Hematopoietic multipotent progenitor cell treated with erythropoietin and hydrocortisone succinate and interleukin-3 and kit ligand, for 15 days (in vitro differentiated cells): ENCODE measurements at places on chromosomes 5 and 9.

DNA sequence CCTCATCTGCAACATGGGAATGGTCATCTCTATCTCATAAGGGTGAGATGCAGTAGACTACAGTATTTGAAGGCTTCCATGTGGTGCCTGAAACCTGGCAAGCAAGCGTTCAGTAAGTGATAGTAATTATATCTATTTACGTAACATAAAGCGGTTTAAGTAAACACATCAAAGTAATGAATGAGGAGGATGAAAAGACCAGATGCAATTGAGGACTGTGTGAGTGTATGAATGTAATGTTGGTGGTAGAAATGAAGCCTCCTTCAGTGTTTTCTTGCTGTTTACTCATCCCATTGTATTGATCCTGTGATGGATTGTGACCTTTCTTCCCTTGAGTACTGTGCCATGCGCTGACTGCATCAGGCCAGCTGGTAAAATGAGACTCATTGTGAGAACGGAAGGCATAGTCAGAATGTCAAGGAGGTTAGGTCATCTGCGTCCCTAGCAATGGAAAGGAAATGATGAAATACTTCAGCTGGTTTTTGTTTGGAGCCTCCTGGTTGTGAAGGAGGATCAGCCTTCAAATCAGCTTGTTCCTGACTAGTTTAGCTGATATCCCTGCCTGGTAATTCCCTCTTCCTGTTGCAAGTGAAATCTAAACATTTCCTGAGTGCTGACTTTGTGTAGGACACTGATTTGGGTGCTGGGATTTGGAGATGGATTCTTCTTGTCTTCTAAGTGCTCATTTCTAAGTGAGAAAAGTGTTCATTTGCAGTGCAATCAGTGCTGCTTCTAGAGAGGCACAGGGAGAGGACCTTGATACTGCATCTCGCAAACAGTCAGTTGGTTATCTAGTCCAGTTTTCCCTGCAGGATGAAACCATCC, 35.6 kb downstream of the TNFSF8 start:
- no peak for DNase-seq

- DNase-seq: no peak
These were observed 271.5 kb downstream of the ARRDC3 start for GRCh38 chr5:91111473-91112238.

GRCh38 chr5:22460189-22460588, 393.0 kb downstream of the CDH12 start:
- no peak for DNase-seq

- DNase-seq: no peak
These were observed 555.6 kb downstream of the PRR16 start for GRCh38 chr5:121019734-121020133.

GRCh38 chr9:116555556-116556155, 131.4 kb upstream of the TRIM32 start:
- no peak for DNase-seq

- DNase-seq: no peak
These were observed 565.5 kb upstream of the DMAC1 start for GRCh38 chr9:8365029-8365428.

- DNase-seq: peak; percentile 2
These were observed 3.3 kb downstream of the ASTN2 start for GRCh38 chr9:117411547-117411946.

DNA sequence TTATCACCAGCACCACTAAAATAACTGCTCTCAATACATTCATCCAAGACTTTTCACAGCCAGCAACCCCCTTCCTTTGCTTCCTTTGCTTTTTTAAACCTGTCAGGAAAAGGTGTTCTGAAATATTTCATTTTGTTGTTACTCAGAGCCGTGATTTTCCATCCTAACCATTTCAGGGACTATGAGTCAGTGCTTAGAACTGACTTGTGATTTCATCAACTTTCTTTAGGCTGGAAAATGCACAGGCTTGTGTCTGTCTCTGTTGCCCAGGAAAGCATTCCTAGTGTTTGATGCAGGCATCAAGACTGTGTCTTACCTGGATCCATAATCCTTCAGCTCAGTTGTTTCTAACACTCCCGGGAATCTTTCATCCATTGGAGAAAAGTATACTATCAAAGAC, 805.6 kb downstream of the BRINP1 start:
- DNase-seq: no peak

- DNase-seq: no peak
These were observed at the start of gene OR2V1 for GRCh38 chr5:181130832-181131496. TSS of gene OR2V1 (minus strand) at chr5:181131169. CDS start at chr5:181125304, 5,865 bp downstream.

GRCh38 chr9:117444501-117444900, 29.6 kb upstream of the ASTN2 start:
- DNase-seq: no peak

- DNase-seq: no peak
These were observed 1.0 kb downstream of the BASP1 start for GRCh38 chr5:17218353-17219005.

GRCh38 chr5:124596595-124597421, 149.6 kb downstream of the ZNF608 start:
- DNase-seq: no peak

- DNase-seq: no peak
These were observed 607.8 kb downstream of the PSAT1 start for GRCh38 chr9:78904686-78905085.

DNA sequence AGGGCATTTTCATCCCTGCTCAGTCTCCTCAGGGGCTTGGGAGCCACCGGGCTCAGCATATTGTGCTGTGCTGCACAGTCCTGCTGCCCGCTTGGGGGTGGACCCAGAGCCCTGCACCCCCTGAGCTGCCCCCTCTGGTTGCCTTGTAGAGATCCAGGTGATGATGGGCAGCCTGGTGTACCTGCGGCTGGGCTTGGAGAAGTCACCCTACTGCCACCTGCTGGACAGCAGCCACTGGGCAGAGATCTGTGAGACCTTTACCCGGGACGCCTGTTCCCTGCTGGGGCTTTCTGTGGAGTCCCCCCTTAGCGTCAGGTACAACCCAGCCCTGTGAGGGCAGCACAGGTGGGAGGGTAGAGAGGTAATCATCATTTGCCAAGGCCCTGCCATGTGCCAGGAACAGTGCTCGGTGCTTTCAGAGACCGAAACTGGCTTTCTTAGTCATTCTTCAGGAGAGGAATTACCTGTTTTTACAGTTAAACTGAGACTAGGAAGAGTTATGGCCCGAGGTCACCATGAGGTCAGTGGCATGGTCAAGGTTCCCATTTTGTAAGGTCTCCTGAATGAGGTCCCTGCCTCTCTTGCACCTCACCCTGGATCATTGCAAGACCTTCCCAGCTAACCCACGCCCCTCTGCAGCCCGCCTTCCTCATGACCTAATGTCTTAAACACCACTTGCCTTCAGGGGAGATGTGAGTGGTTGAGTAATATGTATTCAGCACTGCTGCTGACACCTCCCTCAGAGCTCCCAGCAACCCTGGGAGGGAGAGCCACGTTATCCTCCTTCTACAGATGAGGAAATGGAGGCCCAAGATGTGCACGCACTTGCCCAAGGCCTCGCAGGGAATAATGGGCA, 7.5 kb downstream of the NHP2 start:
- DNase-seq: peak; percentile 61

DNA sequence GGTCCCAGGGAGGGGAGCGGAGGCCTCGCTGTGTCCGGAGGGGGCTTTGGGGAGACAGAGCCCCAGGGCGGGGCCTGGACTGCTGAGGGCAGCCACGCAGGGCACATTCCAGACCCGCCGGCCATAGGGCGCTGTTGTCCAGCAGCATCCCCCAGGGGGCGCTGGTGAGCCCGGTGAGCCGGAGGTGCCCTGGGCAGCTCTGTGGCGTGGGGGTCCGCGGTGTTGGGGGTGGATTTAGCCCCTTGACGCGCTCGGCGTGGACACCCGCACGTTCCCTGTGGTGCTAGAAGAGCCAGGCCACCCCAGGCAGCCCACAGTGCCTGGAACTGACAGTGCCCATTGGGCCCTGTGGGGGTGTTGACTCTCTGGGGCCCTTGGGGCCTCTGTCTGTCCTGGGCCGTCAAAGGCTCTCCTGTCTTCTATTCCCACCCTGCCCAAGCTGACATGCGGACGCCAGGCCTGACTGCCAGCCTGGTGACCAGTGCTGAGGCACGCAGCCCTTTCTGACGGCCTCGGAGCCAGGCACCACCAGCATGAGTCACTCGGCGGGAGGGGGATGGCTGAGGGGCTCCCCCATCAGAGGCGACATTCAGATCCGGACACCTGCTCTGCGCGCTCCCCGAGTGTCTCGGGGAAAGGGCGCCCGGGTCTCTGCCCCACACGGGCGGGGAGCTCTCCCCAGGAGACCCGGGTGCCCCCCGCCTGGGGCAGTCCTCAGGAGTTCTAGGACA, 23.9 kb downstream of the TPPP start:
- peak; percentile 24 for DNase-seq

DNA sequence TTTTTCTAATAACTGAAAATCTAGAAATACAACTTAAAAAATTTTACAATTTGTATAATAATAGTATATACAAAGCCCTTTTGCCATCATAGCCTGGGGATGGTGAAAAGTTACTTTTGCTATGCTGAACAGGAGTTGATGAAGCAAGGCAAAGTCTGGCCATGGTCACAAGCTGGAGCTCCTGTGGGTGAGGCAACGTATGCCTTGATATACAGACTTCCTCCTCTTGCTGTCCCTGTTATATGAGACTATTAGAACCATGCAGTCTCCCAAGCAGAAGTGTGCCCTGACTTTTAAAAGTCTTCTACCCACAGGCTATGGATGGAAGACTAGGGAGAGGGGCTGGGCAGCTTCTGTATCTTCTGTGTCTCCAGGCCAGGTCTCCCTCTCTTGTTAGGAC, 15.7 kb downstream of the FAM151B start:
- no peak for DNase-seq

DNA sequence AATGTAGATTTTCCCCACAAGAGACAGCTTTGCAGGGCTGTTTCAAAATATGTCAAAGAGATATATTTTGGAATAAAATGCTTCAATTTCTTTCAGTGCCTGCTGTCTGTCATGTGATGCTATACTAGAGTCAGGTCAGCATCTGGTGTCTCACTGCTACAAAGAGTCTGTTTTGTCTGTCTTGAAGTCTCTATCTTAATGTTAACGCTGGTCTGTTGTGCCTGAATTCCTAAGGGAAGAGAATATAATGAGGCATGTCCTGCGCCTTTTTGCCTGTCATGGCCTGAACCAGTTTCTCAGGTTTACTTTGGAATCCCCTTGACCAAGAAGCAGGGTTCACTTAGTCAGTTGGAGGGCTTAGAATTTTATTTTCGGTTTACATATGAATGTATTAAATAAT, 176.4 kb downstream of the PDZD2 start:
- DNase-seq: no peak

GRCh38 chr9:70923961-70924360, 197.5 kb downstream of the TRPM3 start:
- DNase-seq: no peak

DNA sequence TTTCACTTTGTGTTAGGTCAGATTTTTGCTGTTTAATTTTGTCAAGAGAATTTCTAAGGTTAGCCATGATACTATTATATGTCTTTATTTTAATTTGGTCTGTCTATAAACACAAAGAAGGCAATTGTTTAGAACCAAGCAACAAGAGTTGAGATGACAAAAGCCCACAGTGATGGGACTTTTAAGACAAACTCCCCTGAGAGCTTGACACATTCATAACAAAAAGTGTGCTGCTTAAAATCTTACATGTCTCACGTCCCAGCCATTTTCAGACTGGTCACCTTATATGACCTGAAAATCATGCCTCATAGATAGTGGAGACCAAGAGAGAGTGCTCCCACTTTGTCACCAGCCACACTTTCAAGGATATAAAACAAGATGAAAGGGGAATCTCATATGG, 21.6 kb upstream of the NNT start:
- no peak for DNase-seq

- DNase-seq: no peak
These were observed 22.0 kb downstream of the SREK1IP1 start for GRCh38 chr5:64746446-64746845.

- DNase-seq: no peak
These were observed 284.5 kb downstream of the TMEM38B start for GRCh38 chr9:105978826-105979225.

- DNase-seq: no peak
These were observed 15.9 kb downstream of the RHOBTB3 start for GRCh38 chr5:95746722-95747679.

GRCh38 chr5:140561753-140562523, 2.5 kb downstream of the APBB3 start:
- no peak for DNase-seq

- no peak for DNase-seq
These were observed 8.7 kb downstream of the HINT1 start for GRCh38 chr5:131156385-131156784.

GRCh38 chr5:1299511-1299850, 4.6 kb upstream of the TERT start:
- no peak for DNase-seq

- no peak for DNase-seq
These were observed 17.4 kb downstream of the FRMPD1 start for GRCh38 chr9:37668116-37668601.

DNA sequence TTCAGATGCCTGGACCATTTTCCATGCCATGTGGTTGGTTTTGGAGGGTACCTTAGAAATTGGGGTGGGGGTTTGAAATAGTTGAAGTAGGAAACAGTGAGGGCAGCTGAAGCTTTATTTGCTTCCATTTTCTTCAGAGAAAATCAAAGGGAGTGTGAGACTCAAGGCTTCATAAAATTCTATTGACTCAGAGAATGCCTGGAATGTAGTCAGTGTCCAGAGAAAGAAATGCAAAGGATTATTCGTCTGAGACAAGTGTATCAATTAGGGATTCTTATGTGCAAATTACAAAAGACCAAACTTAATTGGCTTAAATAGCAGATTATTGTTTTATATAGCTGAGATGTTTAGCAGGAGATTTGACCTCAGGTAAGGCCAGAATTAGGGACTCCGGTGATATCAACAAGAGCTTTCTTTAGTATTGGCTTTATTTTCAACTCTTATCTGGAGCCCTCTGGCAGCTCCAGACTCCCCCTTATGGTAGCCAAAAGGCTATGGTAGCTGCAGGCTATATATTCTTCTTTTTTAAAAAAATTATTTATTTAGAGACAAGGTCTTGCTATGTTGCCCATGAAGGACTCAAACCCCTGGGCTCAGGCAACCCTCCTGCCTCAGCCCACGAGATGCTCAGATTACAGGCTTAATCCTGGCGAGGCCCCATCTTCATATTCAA, 38.9 kb downstream of the PTTG1 start:
- no peak for DNase-seq

GRCh38 chr9:101132801-101133200, 104.3 kb downstream of the PLPPR1 start:
- no peak for DNase-seq

GRCh38 chr9:134602547-134603362, 38.8 kb upstream of the COL5A1 start:
- DNase-seq: no peak

- DNase-seq: peak; percentile 80
These were observed 38.9 kb downstream of the SERINC5 start for GRCh38 chr5:80216753-80217596.
